Pons (tissue), 1 donor: ENCODE measurements at places on chromosomes 2 and 18.

GRCh38 chr2:30366199-30366691 is 80.8 kb upstream of the LCLAT1 start:
- no peak for DNase-seq

DNA sequence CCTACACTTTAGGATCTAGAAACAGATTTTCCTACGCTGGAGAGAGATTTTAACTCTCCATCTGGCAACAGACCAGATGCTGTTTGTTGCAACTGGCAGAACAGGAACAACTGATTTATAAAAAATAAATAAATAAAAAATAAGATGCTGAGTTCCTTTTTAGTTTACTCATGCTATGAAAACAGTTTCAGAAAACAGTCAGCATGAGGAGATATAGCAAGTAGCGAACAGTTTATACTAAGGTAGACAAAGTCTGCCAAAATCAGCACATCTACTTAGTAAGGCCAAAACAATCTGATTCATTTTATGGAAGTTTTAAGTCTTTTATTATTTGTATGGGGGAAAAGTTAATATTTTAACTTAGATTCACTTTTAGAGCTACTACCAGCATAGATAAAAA is 974.0 kb upstream of the CNTNAP5 start:
- DNase-seq = no peak

- no peak for DNase-seq
These were observed 2.2 kb downstream of the PARD6G start for GRCh38 chr18:80244956-80245730.

DNA sequence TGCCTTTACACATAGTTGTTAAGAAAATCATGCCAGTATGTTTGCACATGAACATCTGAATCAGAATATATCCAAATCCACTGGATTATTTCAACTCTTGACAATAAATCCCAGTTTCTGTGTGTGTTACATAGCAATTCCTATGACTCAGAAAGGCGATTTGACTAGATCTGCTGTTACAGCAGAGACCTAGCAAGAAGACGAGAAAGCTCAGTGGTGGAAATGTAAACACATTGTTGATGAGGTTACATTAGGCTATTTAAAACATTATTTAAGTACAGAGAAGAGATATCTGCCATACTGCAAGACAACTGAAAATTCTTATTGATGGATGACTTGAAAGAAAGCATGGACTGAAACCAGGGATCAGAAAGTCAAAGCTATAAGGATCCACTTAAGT is 73.0 kb upstream of the SMIM21 start:
- DNase-seq = no peak

- DNase-seq = no peak
These were observed 637.1 kb upstream of the CHAC2 start for GRCh38 chr2:53130441-53130943.

GRCh38 chr2:65550246-65550645 is 117.8 kb upstream of the SPRED2 start:
- DNase-seq = no peak

DNA sequence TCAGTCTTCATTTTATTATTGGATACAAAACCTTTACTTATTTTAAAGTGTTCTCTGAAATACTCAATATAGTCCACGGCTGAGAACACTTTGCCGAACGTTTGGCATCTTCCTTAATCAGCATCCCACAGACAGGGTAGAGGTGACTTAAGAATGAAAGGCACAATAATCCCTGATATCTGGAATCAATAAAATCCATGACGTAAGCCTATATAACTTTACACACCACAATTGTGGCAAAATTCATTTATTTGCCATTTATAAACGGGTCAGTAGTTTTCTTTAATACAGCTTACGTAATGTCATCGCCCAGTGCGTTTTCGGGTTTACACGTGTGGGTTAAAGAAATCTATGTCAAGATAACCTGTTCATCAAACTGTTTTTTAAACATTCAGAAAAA is 1.3 kb downstream of the MGAT4A start:
- peak; percentile 35 for DNase-seq

GRCh38 chr2:219254590-219255201 is 978 bp upstream of the TUBA4A start:
- no peak for DNase-seq

DNA sequence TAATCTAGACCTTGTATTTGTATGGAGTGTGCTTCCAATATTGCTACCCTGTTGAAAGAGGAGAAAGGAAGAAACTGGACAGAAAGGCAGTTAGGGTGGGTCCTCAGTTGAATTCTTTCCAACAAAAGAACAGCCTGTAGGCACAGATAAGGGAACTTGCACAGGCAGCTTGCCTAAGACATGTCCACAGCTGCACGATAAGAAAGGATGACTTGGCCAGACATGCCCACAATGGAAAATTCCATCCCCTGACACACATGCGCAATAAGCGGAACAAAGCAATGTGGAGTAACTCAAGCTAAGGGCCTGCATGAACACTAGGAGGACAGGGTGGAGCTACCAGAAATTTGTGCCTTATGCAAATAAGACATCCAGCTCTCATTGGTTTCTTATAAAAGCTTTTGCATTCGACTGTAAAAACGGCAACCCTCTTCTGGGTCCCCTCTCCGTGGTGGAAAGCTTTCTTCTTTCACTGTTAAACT is 1084.7 kb upstream of the NXPH2 start:
- no peak for DNase-seq

- no peak for DNase-seq
These were observed 124.4 kb downstream of the MAP4K4 start for GRCh38 chr2:101821828-101822458.

DNA sequence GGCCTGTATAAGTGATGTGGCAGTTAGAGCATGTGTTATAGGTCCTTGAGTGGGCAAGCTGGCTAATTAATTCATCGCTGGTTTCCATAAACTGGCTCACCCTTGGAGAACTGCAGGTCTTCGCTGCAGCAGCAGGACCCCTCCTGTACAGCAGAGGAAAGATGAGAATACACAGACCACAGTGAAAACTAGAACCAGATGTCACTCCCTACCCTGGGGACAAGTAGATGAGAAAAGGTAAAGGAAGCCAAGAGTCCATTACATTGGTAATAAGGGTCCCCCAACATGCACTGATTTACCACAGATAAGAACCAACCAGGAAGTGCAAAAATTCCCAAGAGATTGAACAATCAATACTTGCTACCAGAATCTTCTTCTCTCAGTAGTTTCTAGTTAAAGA is 415.6 kb upstream of the LYPD1 start:
- DNase-seq = no peak

- peak; percentile 9 for DNase-seq
These were observed 72.3 kb downstream of the RTP5 start for GRCh38 chr2:241941691-241942301.

GRCh38 chr2:197560146-197560665 is 44.3 kb downstream of the MOB4 start:
- DNase-seq = peak; percentile 87
